Mesothelial cell of epicardium (in vitro differentiated cells): ENCODE measurements at places on chromosomes 4 and X.

- peaks cover 40% of the 10 kb centered on the region for H3K27me3 ChIP-seq
- H3K4me1 ChIP-seq, result peaks cover 32% of the 10 kb centered on the region
- H3K4me3 ChIP-seq, result no peak overlapping the region
- H3K36me3 ChIP-seq, result no peaks in the 10 kb centered on the region
- no peak for DNase-seq
Measured at GRCh38 chr4:92307866-92308265, 4.1 kb downstream of the GRID2 start.

DNA sequence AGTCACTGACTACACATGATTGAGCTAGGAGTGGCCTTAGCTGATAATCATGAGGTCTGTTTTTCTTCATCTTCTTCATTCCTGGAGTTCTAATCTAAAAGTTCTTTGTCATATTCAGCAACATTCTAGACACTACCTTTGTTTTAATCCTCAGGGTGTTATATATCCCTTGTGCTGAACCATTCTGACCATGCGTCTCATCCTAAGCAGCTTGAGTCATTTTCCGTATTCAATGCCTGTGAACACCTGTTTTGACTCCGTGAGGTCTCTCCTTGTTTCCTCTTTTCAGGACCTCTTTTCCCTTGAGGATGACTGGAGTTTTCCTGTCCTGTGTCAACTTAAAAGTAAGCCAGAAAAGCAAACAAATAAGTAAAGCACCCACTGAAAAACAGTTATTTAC lies 597.9 kb downstream of the GBA3 start:
- H3K4me3 ChIP-seq, result no peak overlapping the region
- H3K27ac ChIP-seq, result no peak overlapping the region
- peaks cover 5% of the 10 kb centered on the region for H3K27me3 ChIP-seq
- H3K4me1 ChIP-seq, result no peaks in the 10 kb centered on the region
- no peak for DNase-seq
- H3K36me3 ChIP-seq, result no peaks in the 10 kb centered on the region

DNA sequence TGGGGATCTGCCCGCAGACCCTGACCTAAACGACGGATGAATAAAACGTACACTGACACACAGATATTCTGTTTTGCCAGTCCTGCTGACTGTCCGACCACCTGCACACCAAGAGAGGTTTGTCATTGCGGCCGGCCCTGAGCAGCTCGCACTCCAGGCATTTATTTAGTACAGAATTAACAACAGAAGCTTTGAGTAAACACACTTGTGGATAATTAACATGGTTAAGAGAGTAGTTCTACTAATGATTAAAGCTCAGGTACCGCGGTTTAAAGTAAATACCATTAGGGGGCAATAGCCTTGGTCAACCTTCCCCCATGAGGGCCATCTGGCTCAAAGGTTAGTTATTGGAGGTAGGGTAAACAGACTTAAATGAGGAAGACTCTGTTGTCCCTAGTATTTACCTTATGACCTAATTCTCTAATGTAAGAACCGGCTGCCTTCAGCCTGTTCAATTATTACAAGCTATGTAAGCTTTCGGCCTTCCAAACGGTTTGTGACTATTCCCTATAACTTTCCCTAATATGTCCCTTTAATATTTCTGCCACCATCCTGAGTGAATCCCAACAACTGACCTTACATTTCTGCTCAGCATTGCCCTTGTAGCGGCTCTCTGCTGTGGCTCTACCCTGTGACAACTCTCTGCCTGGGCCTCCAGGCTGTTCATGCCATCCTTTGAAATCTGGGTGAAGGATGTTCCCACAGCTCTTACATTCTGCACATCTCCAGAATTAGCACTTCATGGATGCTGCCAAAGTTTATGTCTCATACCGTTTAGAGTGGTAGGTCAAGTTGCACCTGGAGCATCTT lies 46.9 kb upstream of the SYTL5 start:
- H3K4me3 ChIP-seq, result no peak overlapping the region
- H3K4me1 ChIP-seq, result peaks cover 9% of the 10 kb centered on the region
- no peak for DNase-seq
- H3K27me3 ChIP-seq, result no peaks in the 10 kb centered on the region

- DNase-seq, result no peak
- peaks cover 7% of the 10 kb centered on the region for H3K36me3 ChIP-seq
- peaks cover 13% of the 10 kb centered on the region for H3K4me1 ChIP-seq
- H3K27me3 ChIP-seq, result no peaks in the 10 kb centered on the region
- peak overlapping the region; percentile 66 for H3K27ac ChIP-seq
Measured at GRCh38 chr4:124157396-124158083, 555.0 kb downstream of the ANKRD50 start.

DNA sequence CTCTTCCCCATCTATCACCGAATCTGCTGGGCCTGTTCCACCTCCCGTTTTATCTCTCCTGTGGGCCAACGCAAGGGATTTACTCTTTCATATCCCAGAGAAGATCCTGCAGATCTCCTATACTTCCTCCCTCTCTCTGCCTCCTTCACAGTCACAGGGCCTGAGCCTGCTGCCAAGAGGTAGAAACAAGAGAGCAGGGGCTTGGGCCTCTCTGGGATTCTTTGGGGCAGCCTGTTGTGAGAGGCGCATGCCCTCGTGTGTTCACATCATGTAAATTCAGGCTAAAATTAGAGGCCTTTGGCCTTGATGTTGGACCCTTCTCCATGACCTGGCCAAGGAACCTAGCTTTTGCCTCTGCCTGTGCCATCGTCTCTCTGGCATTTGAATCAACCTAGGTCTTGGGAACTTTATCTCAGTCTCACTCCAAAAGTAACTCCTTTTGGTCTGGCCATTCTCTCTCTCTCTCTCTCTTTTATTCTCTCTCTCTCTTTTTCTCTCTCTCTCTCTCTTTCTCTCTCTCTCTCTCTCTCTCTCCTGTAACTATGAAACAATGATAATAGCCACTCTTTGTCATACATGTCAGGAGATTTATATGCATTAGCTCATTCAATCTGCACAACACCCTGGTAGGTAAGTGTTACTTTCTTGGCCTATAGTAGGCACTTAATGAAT lies 20.0 kb upstream of the EFNB1 start:
- no peak overlapping the region for H3K27ac ChIP-seq
- peaks cover 2% of the 10 kb centered on the region for H3K27me3 ChIP-seq
- H3K36me3 ChIP-seq, result no peaks in the 10 kb centered on the region

DNA sequence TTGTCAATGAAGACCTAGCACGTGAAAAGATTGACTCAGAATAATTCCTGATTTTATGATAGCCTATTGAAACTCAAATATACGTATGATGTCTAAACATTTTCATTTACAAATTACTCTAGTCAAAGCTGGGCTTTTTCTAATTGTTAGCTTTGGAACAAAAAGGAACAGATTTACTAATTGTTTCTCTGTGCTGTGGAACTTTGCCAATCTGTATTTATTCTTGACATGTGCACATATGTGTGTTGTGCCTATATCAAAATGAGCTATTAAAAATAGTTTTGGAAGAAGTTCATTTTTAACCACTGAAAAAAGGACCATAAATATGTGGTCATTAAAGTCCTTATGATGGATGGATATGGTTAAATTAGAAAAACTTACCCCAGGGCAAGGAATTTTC lies 85.4 kb upstream of the PACRGL start:
- H3K4me3 ChIP-seq, result no peak overlapping the region
- peaks cover 55% of the 10 kb centered on the region for H3K36me3 ChIP-seq
- no peak for DNase-seq
- no peak overlapping the region for H3K27ac ChIP-seq
- peaks cover 25% of the 10 kb centered on the region for H3K4me1 ChIP-seq

GRCh38 chrX:40628506-40628905 lies 5.3 kb downstream of the MPC1L start:
- H3K27ac ChIP-seq, result no peak overlapping the region
- H3K36me3 ChIP-seq, result peaks cover 10% of the 10 kb centered on the region
- no peaks in the 10 kb centered on the region for H3K27me3 ChIP-seq
- H3K4me3 ChIP-seq, result no peak overlapping the region

DNA sequence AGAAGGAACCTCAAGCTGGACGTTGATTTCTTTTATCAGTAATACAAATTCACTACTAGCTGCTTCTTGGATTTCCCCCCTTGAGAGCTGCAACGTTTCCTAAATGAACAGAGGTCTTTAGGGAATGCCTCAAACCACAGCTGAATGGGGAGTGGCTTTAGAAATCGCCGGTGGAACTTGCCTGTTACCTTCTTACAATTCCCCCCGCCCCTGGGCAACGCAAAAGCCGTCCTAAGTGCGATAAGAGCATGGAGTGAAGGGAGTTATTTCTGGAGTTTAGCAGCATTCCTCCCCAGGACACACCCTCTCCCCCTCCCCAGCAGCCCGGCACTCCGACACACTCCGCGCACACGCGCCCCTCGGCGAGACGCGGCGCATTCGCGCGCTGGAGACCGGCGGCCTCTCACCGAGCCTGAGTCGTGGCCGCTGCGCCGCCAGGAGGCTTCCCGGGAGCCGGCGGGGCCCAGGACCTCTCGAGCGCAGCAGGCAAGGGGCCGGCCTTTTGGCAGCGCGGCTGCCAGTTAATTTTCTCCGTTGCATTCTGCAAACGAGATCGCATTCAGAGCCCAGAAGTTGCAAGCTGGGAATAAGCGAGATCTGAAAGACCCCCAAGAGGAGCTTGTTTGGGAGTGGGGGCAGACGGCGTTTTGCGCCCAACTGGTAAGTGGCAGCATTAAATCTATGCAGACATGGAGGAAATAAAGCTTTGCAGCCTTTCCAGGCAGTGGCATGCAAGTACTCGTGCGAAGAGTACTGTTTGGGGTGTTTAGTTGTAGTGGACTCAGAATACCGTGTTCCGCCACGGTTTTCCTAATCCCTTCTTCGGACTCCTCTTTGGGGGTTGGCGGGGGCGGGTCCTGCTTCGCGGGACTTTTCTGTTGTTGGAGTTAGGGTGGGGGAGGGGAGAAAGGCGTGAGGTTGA lies 134.7 kb downstream of the PALLD start:
- peak overlapping the region; percentile 98 for H3K27ac ChIP-seq
- peak overlapping the region; percentile 87 for H3K4me3 ChIP-seq
- DNase-seq, result peak; percentile 87
- no peaks in the 10 kb centered on the region for H3K27me3 ChIP-seq

- DNase-seq, result no peak
- no peaks in the 10 kb centered on the region for H3K36me3 ChIP-seq
- H3K4me3 ChIP-seq, result no peak overlapping the region
- H3K4me1 ChIP-seq, result no peaks in the 10 kb centered on the region
- no peak overlapping the region for H3K27ac ChIP-seq
- H3K27me3 ChIP-seq, result no peaks in the 10 kb centered on the region
Measured at GRCh38 chr4:171308661-171309060, 504.5 kb upstream of the GALNTL6 start.

DNA sequence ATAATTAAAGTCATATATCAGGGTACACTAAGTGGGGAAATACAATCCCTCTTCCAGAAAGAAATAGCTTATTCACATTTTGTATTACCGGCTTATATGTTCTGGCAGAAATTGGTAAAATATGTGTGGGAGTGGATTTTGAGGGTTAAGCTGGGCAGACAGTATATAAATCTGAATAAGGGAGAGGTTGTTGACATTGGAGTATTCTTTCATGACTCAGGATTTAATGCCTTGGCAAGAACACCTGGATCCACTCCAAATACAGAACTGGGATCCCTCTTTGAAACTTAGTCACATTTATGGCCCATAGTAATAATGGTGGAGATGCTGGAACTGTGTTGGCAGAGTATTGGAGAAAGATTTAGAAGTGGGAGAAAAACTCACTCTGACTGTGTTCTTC lies 54.3 kb upstream of the TET2 start:
- no peaks in the 10 kb centered on the region for H3K27me3 ChIP-seq
- no peak for DNase-seq
- H3K4me3 ChIP-seq, result no peak overlapping the region
- H3K27ac ChIP-seq, result no peak overlapping the region
- H3K36me3 ChIP-seq, result no peaks in the 10 kb centered on the region

DNA sequence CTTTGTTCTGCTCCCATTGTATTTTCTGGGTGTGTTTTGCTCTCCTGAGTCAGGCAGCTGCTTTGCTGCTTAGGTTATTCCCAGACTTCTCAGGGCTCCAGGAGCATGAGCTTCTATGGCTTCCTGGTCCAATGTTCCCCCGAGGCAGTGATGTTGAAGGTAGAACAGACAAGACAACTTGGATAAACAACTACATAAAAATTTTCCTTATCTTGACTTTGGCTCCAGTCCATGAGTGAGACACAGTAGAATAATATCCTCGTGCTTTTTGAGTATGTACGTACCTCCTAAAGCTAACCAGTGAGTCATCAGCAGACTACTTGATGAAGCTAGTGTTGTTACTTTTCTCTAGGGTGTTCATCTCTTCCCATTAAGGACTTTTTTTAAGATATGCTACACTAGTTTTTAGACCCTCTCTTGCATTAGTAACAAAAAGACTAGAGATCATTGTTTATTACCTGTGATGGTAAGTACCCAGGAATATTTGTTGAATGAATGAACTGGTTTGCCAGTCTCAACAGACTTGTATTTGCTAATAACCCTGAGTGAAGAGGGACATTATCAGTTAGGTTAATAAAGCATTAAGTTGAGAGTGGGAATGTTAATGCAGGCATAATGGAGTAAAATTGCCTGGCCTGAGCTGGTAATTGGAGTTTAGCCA lies 131.9 kb downstream of the FHIP1A start:
- no peaks in the 10 kb centered on the region for H3K27me3 ChIP-seq
- DNase-seq, result no peak
- no peaks in the 10 kb centered on the region for H3K36me3 ChIP-seq
- peaks cover 42% of the 10 kb centered on the region for H3K4me1 ChIP-seq

DNA sequence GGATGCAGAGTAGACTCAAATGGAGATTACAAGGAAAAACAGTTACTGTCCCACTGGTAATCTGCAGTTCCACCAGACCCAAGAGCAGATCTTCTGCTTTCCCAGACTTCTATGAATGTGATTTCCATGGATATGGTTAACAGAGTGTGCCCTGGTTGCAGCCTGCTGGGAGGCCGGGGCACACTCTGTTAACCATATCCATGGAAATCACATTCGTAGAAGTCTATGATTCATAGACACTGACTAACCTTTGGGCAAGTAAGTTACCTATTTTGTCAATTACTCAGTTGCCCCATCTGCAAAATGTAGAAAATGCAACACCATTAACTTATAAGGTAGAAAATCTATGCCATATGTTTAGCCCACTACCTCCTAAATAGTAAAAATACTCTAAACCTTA lies 443.1 kb upstream of the PITX2 start:
- no peaks in the 10 kb centered on the region for H3K36me3 ChIP-seq
- H3K4me1 ChIP-seq, result peaks cover 16% of the 10 kb centered on the region
- no peak overlapping the region for H3K4me3 ChIP-seq
- no peak for DNase-seq

DNA sequence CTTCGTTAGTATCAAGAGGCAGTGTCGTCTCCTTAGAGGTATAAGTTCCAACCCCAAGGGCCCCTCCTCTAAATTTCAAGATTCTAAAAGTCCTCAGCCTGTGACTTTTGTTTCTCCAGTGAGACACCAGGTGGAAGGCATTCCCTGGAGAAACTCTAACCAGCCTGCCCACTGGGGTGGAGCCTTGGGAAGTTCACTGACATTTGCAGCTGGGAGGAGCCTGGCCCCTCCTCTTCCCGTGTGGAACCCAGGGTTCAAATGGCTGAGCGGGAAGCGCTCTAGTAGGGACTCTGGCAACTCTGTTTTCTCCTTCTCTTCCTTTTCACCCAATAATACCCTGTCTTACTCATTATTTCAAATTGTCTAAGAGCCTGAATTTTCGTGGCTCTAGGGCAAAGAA lies 325.0 kb downstream of the TLL1 start:
- H3K4me3 ChIP-seq, result no peak overlapping the region
- no peaks in the 10 kb centered on the region for H3K27me3 ChIP-seq
- H3K27ac ChIP-seq, result no peak overlapping the region
- H3K4me1 ChIP-seq, result no peaks in the 10 kb centered on the region
- H3K36me3 ChIP-seq, result no peaks in the 10 kb centered on the region
